ENCODE measurements at places on chromosomes 1 and 21. TPM values are rescaled to one million over a fixed set of nuclear protein-coding genes. Genes with fewer than 3 reads are reported as not detected.

NUP210L gene
- not detected for total RNA-seq

SNIP1 gene
- total RNA-seq, result 17.7 TPM

MEX3A gene
- 7.0 TPM for total RNA-seq

PDE9A gene
- total RNA-seq, result 6.9 TPM

NBPF20 gene
- 1.0 TPM for total RNA-seq

TMEM9 gene
- 113 TPM for total RNA-seq

C1orf74 gene
- total RNA-seq, result 3.2 TPM

TBX19 gene
- total RNA-seq, result 0.26 TPM

ANGPTL3 gene
- not detected for total RNA-seq

PKP1 gene
- 0.24 TPM for total RNA-seq

PSMG1 gene
- 16.1 TPM for total RNA-seq

ANKRD65 gene
- 3.1 TPM for total RNA-seq

OR6K3 gene
- total RNA-seq, result not detected

Data from epithelial cell of alveolus of lung (primary cell).